ENCODE measurements at places on chromosomes 5 and 9. TPM values are rescaled to one million over a fixed set of nuclear protein-coding genes. Genes with fewer than 3 reads are reported as not detected.

Gene ECSCR
- total RNA-seq: 1.1 TPM

- H3K27ac ChIP-seq: no peak overlapping the region
- no peaks in the 10 kb centered on the region for H3K36me3 ChIP-seq
- H3K4me1 ChIP-seq: no peaks in the 10 kb centered on the region
- H3K4me3 ChIP-seq: no peak overlapping the region
- H3K27me3 ChIP-seq: no peaks in the 10 kb centered on the region
Measured at GRCh38 chr9:134518004-134518606, 123.5 kb upstream of the COL5A1 start.

DNA sequence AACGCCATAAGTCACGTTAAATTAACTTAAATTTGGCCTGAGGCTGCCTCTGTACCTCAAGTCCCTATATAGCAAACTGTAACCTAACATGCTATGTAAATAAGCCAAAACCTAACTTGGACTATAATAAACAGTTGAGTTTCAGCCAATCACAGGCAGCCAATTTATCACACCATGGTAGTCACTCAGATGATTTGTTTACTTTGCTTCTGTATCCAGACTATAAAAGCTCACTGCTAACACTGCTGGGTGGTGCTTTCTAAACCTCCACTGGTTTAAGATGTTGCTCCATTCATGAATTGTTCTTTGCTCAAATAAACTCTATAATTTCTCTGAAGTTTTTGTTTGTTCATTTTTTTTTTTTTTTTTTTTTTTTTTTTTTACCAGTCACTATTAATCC lies 62.8 kb downstream of the TRPM3 start:
- no peak overlapping the region for H3K4me3 ChIP-seq
- no peaks in the 10 kb centered on the region for H3K4me1 ChIP-seq

GRCh38 chr5:72511774-72512592 lies 4.8 kb upstream of the ZNF366 start:
- H3K4me3 ChIP-seq: no peak overlapping the region
- H3K27ac ChIP-seq: no peak overlapping the region
- no peak for DNase-seq
- no peaks in the 10 kb centered on the region for H3K36me3 ChIP-seq
- H3K27me3 ChIP-seq: peaks cover 23% of the 10 kb centered on the region

DNA sequence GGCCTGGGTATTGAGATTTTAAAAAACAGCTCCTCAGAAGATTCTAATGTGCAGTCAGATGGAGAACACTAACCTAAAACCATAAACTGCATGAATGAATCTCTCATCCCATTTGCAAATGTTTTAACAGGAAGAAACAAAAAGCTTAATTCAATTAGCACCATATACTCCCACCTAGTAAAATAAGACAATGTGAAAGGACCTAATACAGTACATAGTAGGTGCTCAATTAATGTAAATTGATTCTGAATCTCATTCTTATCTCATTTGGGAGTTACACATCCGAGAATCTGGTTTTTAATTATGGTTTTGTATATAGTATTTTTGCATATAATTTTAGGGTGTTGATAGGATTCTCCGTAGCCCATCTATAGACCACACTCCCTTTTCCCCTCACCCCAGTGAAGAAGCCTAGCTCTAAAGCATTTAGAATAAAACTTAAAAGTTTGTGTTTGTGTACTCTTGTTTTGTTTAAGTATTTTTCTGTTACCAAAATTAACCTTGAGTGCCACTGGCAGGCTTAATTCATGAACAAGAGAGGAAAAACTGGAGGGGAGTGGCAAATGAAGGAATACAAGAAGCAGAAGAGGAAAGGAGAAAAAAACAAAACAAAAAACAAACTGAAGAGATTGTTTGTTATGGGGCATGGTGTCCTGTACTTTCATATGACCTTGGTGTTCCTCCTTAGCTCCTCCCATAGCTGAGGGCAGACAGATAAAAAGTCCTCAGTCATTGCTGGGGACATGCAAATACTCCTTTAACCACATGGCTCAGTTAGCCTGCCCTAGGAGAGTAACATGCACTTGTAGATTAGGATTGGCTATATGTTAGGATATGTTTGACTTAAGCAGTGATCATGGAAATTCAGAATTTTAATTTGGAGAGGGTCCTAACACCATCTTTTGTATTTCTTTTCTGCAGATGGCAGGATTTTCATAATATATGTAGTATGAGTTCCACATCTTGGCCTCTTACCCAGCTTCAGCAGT lies 1.2 kb downstream of the RNF14 start:
- peak overlapping the region; percentile 93 for H3K4me3 ChIP-seq
- H3K36me3 ChIP-seq: peaks cover 34% of the 10 kb centered on the region
- H3K27ac ChIP-seq: peak overlapping the region; percentile 93
- no peak for DNase-seq
- H3K4me1 ChIP-seq: peaks cover 44% of the 10 kb centered on the region

GRCh38 chr9:573691-574410 lies 267.6 kb upstream of the DMRT1 start:
- no peaks in the 10 kb centered on the region for H3K27me3 ChIP-seq
- H3K36me3 ChIP-seq: no peaks in the 10 kb centered on the region
- no peaks in the 10 kb centered on the region for H3K4me1 ChIP-seq
- no peak overlapping the region for H3K27ac ChIP-seq
